CD8-positive, alpha-beta T cell (primary cell): ENCODE measurements at places on chromosomes 4 and X.

DNA sequence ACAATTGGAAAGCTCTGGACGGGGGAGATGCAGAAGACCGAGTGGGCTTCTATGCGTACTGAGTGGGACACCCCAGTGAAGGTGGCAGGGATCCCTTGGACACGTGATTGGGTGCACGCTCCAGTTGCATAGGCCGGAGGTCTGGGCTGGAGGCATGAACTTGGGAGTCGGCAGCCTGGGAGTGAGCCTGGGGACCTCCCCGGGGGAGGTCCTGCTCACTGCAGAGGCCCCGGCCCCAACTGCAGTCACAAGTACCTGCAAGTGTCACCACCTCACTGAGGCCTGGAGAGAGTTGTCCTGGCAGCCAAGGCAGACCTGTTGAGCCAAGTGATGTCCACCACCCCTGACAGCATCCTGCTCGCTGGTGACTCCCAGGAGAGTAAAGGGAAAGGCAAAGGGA, 49.3 kb upstream of the HMX1 start:
- peak; percentile 6 for DNase-seq

GRCh38 chr4:85228264-85228663, 246.7 kb upstream of the ARHGAP24 start:
- DNase-seq = no peak

DNA sequence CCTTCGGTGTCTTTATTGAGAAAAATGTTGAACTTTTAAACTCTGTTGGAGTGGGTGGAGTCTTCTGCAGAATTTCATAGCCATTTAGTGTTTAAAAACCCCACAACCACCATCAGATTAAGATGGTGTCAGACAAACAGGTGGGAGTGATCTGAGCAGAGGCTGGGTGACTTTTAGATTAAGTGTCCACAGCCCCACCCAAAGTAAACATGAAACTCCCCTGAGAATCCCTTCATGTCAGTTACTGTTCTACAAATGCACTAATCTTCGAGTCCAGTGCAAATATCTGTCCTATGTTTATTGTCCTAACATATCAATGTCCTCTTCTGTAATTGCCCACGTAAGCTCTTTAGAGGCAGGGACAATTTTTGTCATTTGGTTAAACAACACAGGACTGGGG, 175.6 kb upstream of the RBPJ start:
- DNase-seq = no peak

- DNase-seq = no peak
These were observed 152.4 kb upstream of the SPIN4 start for GRCh38 chrX:63503541-63503940.

GRCh38 chr4:132593717-132594400, 555.2 kb upstream of the PCDH10 start:
- no peak for DNase-seq

DNA sequence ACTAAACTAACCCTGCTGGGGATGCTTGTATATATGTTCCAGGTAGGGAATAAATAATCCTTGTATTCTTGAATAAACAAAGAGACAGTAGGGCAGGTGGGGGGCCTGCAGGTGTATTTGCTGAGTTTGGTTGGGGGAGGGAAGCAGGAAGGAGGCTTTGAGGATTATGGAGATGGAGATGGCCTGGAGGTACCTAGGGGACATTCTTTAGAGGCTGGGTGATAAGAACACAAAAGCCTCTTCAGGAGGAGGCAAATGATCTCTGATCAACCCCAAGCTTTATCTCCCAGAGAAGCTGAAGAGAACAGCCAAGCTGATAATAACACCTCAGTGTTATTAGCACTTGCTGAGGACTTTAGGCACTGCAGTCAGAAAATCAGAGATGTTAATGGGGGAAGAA, 187.7 kb downstream of the MGST2 start:
- DNase-seq = no peak

- DNase-seq = no peak
These were observed 414.2 kb upstream of the DIPK2B start for GRCh38 chrX:45614853-45615252.

GRCh38 chrX:107485013-107485412, 35.6 kb downstream of the FRMPD3 start:
- no peak for DNase-seq

- no peak for DNase-seq
These were observed 8.6 kb upstream of the PDHA1 start for GRCh38 chrX:19334945-19335626.

GRCh38 chr4:85774000-85774399, 299.1 kb downstream of the ARHGAP24 start:
- no peak for DNase-seq
